T-cell (primary cell): ENCODE measurements at places on chromosomes 6 and 20.

DNA sequence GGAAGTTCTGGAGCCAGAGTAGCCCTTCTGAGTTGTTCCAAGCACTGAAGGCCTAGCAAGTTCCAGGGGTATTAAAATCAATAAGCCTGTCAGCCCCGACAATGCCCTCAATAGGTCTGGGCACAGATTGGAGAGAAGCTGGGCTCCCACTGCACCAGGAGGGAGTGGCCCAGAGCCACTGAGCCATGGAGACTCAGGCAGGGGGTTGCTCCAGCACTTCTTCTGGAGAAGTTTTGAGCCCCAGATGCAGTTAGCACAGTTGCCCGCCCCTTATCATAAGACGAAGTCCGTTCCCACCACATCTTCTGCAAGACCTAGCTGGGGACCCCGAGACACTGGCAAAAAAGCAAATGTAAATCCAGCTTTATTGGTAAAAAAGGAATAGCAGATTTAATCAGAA is 13.0 kb downstream of the DEFB132 start:
- no peak overlapping the region for H3K4me3 ChIP-seq
- H3K27ac ChIP-seq, result no peak overlapping the region
- DNase-seq, result no peak
- H3K4me1 ChIP-seq, result peaks cover 7% of the 10 kb centered on the region

- no peak for DNase-seq
- no peak overlapping the region for H3K4me3 ChIP-seq
- H3K4me1 ChIP-seq, result peaks cover 27% of the 10 kb centered on the region
- no peak overlapping the region for H3K27ac ChIP-seq
Observed at GRCh38 chr6:156851454-156851921, 74.3 kb downstream of the ARID1B start.

DNA sequence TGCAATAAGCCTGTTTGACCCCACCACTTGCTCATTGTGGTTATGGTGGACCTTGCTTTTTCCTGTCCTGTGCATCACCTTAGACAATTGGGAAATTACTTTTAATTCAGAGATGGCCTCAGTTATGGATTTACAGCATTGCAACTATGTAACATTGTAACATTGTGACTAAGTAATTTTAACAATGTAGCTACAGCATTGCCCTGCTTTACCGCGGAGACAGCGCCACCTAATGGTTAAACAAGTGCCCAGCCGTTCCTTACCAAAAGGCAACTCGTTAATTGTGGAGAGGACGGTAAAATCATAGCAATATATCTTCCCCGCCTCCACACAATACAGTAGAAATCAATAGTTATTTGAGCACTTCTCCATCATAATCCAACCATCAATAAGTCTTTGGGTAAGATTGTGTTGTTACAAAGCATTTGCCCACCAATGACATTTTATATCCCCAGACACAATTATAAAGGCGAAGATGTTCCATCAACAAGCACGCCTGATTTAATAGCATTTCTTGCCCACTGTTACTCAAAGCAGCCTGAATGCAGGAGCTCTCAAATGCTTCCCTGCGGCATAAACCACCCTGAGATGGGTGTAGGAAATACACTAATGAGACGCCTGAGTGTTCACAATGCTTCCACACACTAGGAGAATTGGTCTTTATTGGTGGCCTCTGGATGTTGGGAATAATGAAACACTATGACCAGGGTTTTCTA is 93.7 kb downstream of the PROKR2 start:
- H3K27me3 ChIP-seq, result peaks cover 2% of the 10 kb centered on the region
- peak; percentile 43 for DNase-seq
- no peaks in the 10 kb centered on the region for H3K36me3 ChIP-seq
- no peak overlapping the region for H3K27ac ChIP-seq

GRCh38 chr6:131999545-132000146 is 48.5 kb upstream of the CCN2 start:
- H3K36me3 ChIP-seq, result no peaks in the 10 kb centered on the region
- no peak overlapping the region for H3K27ac ChIP-seq
- no peaks in the 10 kb centered on the region for H3K4me1 ChIP-seq
- no peak overlapping the region for H3K4me3 ChIP-seq
- DNase-seq, result no peak
- peaks cover 3% of the 10 kb centered on the region for H3K27me3 ChIP-seq

DNA sequence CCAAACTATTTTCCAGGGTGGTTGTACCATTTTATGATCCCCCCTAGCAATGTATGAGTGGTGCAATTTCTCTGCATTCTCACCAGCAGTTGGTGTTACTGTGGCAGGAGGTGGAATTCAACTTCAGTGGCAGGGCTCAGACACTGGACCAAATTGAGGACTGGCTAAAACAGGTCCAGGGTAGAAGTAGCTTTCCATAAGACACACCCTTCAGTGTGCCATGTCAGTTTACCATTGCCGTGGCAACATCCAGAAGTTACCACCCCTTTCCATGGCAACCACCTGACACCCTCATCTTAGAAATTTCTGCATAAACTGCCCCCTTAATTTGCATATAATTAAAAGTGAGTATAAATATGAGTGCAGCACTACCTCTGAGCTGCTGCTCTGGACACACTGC is 180.7 kb upstream of the GGTLC1 start:
- no peaks in the 10 kb centered on the region for H3K36me3 ChIP-seq
- no peak overlapping the region for H3K4me3 ChIP-seq
- no peaks in the 10 kb centered on the region for H3K27me3 ChIP-seq
- no peak overlapping the region for H3K27ac ChIP-seq
- no peak for DNase-seq

DNA sequence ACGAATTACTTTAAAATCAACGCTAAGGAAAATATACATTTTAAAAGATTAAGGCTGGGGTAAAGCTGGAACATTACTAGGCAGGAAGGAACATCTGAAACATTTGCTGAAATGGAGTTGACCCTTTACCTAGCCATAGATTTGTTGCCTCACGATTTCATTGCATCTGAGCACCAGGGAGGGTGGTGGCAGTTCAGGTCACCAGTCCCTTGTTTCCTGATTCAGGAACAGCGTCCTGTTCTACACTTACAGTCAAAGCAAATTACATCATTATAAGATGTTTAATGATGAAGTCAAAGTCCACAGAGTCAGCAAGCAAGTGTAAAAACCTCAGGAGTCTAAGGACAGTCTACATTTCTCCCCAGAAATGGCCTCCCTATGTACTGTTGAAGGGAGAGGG is 9.0 kb upstream of the MICA start:
- H3K27ac ChIP-seq, result no peak overlapping the region
- peaks cover 6% of the 10 kb centered on the region for H3K4me1 ChIP-seq
- H3K36me3 ChIP-seq, result no peaks in the 10 kb centered on the region

GRCh38 chr6:18207438-18207837 is 52.2 kb downstream of the KDM1B start:
- no peak overlapping the region for H3K27ac ChIP-seq
- H3K4me3 ChIP-seq, result no peak overlapping the region
- no peak for DNase-seq
- H3K4me1 ChIP-seq, result no peaks in the 10 kb centered on the region
- H3K36me3 ChIP-seq, result peaks cover 12% of the 10 kb centered on the region
- no peaks in the 10 kb centered on the region for H3K27me3 ChIP-seq

DNA sequence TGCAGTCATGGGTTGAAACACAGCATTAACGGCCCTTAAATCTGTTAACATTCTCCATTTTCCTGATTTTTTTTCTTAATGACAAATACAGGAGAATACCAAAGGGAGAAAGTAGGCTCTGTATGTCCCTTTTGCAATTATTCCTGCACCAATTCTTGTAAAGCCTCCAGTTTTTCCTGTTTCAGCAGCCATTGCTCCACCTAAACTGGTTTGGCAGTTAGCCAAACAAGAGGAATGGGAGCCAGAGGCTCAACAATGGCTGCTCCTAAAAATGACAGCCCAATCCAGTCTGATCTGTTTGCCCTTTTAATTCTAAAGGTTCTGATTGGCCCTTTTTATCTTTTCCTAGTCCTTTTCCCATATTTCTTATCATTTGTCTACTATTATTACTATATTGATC is 284.2 kb upstream of the SGK1 start:
- DNase-seq, result no peak
- peaks cover 7% of the 10 kb centered on the region for H3K27me3 ChIP-seq
- H3K4me1 ChIP-seq, result no peaks in the 10 kb centered on the region
- H3K36me3 ChIP-seq, result no peaks in the 10 kb centered on the region
- H3K4me3 ChIP-seq, result no peak overlapping the region
- H3K27ac ChIP-seq, result no peak overlapping the region

- no peak overlapping the region for H3K4me3 ChIP-seq
Observed at GRCh38 chr6:12064131-12064530, 52.0 kb downstream of the HIVEP1 start.

GRCh38 chr6:11370191-11371018 is 137.9 kb upstream of the NEDD9 start:
- H3K36me3 ChIP-seq, result peaks cover 3% of the 10 kb centered on the region
- no peak overlapping the region for H3K4me3 ChIP-seq
- H3K4me1 ChIP-seq, result peaks cover 27% of the 10 kb centered on the region
- no peak overlapping the region for H3K27ac ChIP-seq
- DNase-seq, result no peak

- H3K4me3 ChIP-seq, result no peak overlapping the region
- DNase-seq, result no peak
- peaks cover 2% of the 10 kb centered on the region for H3K4me1 ChIP-seq
- peaks cover 2% of the 10 kb centered on the region for H3K27me3 ChIP-seq
Observed at GRCh38 chr20:37379967-37380828, 34.3 kb downstream of the SRC start.

- DNase-seq, result no peak
- H3K36me3 ChIP-seq, result no peaks in the 10 kb centered on the region
- peaks cover 8% of the 10 kb centered on the region for H3K4me1 ChIP-seq
- no peak overlapping the region for H3K4me3 ChIP-seq
Observed at GRCh38 chr6:14072084-14072483, 45.5 kb upstream of the CD83 start.

DNA sequence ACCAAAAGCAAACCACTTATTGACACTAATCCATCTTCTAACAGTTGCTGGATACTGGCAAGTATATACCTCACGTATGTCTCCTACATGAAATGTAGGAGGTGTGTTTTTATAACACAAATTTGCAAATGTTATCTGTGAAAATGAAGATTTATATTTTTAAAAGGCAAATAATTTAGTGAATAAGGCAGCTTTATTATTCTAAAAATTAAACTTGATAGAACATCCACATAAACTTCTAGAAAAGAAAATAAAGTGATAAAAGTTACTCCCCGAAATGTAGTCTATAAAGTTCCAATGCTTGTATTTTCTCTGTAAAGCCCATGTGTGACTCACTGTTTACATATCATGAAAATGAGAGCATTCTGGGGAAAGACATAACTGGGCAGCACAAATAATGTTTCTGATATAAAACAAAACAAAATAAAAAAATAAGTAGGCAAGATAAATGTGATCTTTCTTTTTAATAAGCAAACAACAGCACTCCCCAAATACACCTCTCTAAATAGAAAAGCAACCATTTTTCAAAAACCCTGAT is 84.4 kb downstream of the MAP7 start:
- no peak overlapping the region for H3K27ac ChIP-seq
- DNase-seq, result no peak
- H3K4me3 ChIP-seq, result no peak overlapping the region
- H3K4me1 ChIP-seq, result no peaks in the 10 kb centered on the region
